Ureter (tissue), 1 donor: ENCODE measurements at places on chromosomes 5 and 9. TPM values are rescaled to one million over a fixed set of nuclear protein-coding genes. Genes with fewer than 3 reads are reported as not detected.

DNA sequence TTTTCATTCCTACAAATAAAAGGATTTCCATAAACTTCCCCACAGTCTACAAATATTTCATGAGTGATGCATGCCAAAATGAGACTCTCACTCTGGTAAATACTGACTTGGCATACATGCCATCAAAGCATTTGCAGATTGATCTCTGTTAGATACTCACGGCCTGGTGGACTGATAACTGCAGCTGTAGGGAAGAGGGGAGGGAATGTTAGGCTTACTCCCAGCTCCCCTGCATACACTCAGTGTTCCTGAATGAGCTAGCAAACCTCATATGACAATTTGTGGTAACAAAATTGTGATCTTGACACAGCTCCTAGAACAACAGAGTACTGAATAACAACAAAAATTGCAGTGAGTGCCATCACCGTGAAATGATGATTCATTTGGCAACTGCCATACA is 435.3 kb downstream of the NR2F1-AS1 start:
- DNase-seq, result no peak

- DNase-seq, result no peak
Observed at GRCh38 chr9:38331141-38331540, 61.4 kb upstream of the ALDH1B1 start.

DNA sequence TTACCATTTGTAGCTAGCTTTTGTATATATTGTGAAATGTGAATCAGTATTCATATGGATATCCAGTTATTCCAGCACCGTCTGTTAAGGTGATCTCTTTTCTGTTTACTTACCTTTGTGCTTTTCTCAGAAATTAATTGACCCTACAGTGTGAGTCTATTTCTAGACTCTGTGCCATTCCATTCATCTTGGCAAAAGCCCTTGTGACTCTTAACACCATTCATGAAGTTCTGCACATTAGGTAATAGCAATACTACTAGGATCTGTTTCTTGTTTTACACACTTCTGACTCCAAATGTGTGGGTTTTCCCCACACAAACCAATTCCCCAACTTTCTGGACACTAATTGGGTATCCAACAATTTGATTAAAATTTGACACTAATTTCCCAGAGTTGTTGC is 40.4 kb downstream of the SLC12A2 start:
- DNase-seq, result no peak

- DNase-seq, result no peak
Observed at GRCh38 chr9:121734465-121734864, 83.0 kb downstream of the DAB2IP start.

DNA sequence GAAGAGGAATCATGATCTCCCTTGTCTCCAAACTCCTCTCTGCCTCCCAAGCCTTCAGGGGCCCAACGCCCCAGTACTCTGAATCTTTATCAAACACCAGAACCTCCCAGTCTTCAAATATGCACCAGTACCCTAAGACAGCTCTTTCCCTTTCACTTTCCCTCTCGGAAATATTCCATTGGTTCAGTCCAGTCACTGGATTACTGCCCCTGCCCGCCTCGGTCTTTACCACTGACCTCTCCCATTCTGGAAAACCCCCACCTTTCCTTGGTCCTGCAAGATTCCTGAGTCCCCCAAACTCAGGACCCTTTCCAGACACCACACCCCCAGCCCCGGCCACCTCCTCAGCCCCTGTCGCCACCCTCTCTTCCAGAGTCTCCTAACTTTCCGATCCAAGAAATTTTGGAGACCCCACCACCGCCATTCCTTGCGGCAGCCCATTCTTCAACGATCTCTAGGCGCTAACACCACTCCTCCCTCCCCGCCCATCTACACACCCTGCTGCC is 674 bp downstream of the C5orf15 start:
- DNase-seq, result peak; percentile 44

GRCh38 chr5:113692891-113693457 is 179.5 kb downstream of the YTHDC2 start:
- DNase-seq, result no peak

- no peak for DNase-seq
Observed at GRCh38 chr5:135964670-135965320, 10.0 kb upstream of the LECT2 start.

DNA sequence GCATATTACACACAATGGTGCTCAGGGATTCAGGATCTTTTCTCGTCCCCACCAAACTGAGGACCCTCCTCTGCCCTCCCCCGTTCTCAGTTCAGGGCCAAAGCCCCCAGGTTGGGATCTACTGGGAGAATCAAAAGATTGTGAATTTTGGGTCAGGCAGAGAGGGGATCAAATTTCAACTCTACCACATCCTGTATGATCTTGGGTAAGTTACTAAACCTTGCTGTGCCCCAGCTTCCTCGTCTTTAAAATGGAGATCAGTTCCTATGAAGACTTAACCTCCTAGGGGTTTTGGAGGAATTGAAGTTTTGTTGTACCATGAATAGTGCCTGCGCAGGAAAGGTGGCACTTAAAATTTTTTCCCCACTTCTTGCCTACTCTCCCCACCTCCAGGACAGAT is 62.4 kb downstream of the RAI14 start:
- no peak for DNase-seq

GRCh38 chr5:75214928-75215327 is 21.8 kb downstream of the ANKRD31 start:
- no peak for DNase-seq

DNA sequence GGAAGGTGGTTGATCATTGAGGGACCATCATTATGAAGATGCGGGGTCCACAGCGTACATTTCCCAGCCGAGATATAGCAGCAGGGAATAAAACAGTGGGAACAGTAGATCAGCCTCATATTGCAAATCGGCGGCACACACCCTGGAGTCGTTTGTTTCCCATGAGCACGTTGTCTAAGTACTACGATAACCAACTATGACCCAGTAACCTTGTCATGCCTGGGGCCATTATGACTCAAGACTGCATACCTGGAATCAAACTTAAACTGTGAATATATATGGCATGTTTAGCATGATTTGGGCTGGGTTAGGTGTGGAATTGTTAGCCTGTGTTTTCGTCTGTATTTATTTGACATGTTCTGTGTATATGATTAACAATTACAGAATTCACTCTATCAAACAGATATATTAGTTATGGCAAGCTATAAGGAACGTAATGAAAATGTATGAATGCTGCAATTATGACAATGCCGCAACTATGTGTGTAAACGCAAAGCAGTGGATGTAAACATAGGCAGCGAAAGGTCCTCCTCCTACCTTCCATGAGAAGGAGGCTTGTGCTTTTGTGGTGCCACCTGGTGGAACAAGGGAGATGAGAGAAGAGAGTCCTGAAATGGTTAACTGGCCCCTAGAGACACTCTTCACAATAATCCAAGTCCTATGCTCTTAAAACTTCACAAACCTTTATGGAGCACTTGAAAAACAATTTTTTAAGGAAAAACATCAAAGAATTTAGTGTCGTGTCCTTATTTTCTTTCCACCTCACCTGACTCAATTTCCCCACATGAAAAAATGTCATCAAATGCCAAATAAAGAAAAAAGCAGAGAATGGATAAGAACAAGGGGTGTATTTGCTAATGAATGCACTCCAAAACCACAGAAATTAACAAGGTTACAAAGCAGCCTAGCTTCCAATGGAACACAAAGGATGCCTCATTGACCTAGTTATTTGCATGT is 47.1 kb downstream of the SEMA5A start:
- no peak for DNase-seq

DNA sequence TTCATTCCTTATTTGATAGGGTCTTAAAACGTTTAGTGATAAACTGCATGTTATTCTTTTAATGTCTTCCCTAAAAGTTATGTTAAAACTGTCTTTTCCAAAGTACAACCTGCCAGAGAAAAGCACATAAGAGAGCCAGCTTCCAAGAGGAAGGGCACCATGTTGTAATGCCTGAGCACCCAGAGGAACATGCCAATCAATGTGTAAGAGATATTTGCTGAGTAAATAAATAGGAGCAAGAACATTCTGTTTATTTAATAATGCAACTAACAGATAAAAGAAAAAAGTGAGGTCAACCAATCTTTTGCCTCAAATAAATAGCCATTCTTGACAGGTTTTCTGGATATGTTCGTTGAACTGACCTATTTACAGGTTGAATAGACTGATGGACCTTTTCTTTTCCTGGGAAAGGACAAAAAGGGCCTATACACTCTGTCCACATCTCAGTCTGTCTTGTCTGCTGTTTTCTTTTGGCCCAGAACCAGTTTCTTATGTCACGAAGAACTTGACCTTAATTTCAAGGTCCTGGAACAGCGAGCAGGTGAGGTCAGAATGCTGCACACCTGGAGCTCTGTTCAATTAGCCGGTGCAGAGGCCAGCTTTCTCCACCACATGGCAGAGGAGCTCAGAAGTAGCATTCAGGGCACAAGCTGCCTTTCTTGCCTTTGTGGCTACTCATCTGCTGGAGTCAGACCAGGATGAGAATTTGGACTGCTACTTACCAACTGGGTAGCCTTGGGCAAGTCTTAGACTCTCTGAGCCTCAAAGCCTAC is 77.7 kb downstream of the PLCXD3 start:
- no peak for DNase-seq

- DNase-seq, result no peak
Observed at GRCh38 chr9:80492221-80492620, 920.5 kb downstream of the TLE4 start.

GRCh38 chr5:84372066-84372695 is 12.5 kb downstream of the EDIL3 start:
- no peak for DNase-seq

Gene GNAQ
- total RNA-seq, result 85.8 TPM

Gene IFNB1
- total RNA-seq, result not detected

Gene OTP
- total RNA-seq, result not detected

Gene SPAG8
- 6.4 TPM for total RNA-seq

Gene SUSD3
- total RNA-seq, result 3.0 TPM
